Liver (tissue), 10 donors: ENCODE measurements at places on chromosomes 3 and 15.

GRCh38 chr3:53357458-53357857 is 10.1 kb upstream of the DCP1A start:
- DNase-seq: no peak

- DNase-seq: no peak
These were observed 67.0 kb upstream of the SMAD6 start for GRCh38 chr15:66635006-66635405.

GRCh38 chr3:24129549-24129948 is 184.5 kb downstream of the NR1D2 start:
- DNase-seq: no peak

- no peak for DNase-seq
These were observed 304.6 kb downstream of the NAALADL2 start for GRCh38 chr3:175163686-175164085.

DNA sequence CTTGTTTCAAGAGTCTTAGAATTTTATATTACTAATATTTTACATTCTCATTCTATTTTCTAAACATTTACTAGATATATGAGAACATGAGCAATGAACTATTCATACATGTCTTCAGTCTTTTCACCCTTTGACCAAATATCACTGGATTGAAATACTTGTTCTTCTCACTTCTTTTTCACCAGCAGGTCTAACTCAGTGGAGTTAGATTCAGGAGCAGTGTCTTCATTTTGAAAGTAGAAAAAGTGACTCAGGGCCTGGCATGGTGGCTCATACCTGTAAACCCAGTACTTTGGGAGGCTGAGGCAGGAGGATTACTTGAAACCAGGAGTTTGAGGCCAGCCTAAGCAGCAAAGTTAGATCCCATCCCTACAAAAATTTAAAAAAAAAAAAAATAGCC is 70.8 kb downstream of the USP13 start:
- DNase-seq: no peak

GRCh38 chr3:36166477-36166876 is 213.8 kb upstream of the STAC start:
- no peak for DNase-seq

GRCh38 chr15:33194237-33194636 is 277 bp downstream of the FMN1 start:
- no peak for DNase-seq

DNA sequence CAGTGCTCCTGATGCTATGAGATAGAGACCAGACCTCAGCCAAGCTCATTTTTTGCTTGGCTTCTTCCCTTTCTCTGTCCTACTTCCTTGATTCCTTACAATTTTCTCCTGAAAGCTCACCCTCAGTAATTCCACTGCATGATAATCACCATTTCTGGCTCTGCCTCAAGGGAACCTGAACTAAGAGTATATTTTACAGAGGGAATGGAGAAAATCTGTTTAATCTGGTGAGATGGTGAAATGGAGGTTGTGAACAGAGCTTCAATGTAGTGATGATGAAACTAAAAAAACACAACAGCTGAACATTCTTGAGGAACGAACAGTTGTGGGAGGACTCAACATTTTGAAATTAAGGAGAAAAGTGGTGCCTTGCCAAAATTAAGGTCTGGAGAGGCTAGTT is 16.3 kb downstream of the HHLA2 start:
- DNase-seq: no peak

DNA sequence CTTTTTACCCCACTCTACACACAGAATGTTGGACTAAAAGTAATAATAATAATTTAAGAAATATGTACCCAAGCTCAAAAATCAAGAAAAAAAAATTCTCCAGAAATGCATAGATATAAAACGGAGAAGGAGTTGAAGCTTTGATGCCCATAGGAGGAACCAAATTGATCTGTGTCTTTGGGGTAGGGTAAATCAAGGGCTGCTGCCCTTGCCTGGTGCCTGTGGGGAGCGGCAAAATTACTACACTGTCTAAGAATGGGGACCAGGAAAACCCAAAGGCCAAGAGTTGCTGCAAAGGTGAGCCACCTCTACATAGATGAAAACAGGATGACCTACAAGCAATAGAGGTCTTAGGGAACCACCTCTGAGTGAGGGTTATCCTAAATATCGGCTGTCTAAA is 56.0 kb upstream of the SPPL2A start:
- DNase-seq: no peak

- DNase-seq: no peak
These were observed 47.5 kb downstream of the DNASE1L3 start for GRCh38 chr3:58163234-58163633.

DNA sequence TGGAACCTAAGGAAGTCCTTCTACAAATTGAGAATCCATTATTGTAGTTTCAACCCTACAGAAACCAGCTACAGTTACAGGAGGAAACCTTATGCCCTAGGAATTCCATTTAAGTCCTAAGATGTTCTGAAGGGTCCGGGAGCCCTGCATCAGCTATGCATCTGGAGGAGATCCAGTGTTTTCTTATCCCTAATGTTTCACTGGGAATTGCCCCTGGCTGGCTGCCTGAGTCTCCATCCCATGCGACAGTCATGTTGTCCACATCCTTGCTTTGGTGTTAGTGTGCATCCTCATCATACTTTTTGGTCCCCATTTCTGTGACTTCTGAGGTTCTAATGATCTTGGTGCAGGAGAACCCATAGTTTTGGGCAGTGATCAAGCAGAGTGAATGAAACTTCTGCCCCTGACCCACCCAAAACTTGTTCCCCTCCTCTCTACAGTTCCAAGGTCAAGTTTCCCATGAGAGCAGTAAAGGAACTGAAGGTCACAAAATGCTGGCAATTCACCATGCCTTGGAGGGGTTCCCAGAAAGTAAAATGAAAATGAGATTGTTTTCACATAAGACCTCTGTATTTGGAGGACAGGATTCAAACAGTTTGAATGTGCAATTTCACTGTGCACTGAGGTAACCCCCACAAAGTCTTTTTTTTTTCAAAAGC is 121.9 kb upstream of the PHLDB2 start:
- no peak for DNase-seq

DNA sequence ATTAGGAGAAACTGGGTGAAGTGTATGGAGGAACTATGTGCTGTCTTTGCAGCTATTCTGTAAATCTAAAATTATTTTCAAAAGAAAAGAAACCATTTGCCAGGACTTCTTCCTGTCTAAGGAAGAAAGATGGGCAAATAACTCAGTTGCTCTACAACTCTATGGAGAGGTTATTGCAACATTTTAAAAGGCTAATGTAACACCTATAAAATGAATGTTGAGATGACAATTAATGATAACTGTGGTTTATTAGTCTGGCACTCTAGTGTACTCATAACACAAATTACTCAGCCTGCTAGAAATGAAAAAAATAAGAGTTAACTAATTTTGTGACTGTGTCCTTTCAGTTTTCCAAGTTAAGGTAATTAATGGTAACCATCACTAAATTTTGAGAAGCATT is 32.3 kb downstream of the SLC4A7 start:
- no peak for DNase-seq

DNA sequence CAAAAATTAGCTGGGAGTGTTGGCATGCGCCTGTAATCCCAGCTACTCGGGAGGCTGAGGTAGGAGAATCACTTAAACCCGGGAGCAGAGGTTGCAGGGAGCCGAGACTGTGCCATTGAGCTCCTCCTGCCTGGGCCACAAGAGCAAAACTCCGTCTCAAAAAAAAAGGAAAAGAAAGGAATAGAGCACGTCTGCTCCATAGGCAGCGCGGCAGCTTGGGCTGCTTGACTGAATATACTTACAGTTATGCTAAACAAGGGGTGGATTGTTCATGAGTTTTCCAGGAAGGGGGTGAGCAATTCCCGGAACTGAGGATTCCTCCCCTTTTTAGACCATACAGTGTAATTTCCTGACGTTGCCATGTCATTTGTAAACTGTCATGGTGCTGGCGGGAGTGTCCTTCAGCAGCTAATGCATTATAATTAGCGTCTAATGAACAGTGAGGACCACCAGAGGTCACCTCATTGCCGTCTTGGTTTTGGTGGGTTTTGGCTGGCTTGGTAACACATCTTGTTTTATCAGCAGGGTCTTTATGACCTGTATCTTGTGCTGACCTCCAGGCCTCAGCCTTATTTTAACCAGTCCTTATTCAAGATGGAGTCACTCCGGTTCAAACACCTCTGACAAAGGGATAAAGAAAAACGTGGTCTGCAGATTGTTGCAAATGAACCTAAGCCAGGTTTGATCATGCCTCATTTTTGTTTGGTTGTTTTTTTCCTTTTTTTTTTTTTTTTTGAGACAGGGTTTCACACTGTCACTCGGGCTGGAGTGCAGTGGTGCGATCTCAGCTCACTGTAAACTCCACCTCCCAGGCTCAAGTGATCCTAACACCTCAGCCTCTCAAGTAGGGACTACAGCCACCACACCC is 24.9 kb upstream of the SENP5 start:
- DNase-seq: no peak

- DNase-seq: no peak
These were observed 147.7 kb downstream of the RYR3 start for GRCh38 chr15:33458421-33458820.

DNA sequence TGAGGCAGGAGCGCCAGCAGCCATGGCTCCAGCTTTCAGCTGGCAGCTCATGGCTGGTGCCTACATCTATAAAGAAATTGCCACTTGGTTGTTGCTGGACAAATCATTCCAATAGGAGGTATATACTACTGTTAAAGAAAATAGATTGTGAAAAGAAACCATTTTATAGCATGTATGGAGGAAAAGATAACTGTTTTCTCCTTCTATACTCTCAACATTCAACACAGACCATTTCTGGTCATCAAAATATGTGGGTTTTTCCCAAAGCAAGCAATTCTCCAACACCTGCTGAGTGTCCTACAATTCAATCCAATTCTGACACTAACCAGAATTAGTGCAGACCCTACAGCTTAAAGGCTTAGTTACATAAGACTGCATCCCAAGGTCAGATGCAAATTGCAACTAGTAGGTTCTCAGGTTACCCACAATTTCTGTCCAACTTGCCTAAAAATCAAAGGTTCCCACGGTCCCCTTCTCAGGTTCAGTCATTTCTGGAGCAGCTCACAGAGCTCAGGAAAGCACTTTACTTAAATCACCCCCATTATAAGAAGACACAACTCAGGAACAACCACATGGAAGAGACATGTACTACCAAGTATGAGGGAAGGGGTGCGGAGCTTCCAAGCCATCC is 42.4 kb upstream of the STRIT1 start:
- DNase-seq: no peak

GRCh38 chr3:149547413-149547812 is 72.9 kb downstream of the TM4SF4 start:
- no peak for DNase-seq

DNA sequence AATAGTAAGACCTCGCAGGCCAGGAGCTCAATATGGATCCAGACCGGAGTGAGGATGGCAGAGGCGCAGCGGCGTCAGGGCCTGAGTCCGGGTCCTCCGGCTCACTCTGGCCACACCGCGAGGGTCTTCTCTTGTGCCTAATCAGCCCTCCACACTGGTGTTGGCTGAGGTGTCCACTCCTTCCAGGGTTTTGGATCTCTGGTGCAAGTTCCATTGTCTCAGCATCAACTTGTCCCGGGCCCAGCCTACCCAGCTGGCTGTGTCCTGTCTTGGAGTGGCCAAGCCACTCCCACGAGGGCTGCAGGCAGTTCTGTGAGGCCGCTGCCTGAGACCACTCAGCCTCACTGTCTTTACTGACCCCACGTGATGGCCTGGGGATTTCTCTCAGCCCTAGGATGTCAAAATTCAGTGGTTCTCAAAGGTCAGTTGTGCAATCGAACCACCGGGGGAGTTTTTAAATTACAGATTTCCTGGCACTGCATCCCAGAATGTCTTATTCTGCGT is 12.6 kb upstream of the GOLGA6L7 start:
- DNase-seq: no peak

GRCh38 chr3:110815008-110815583 is 256.5 kb upstream of the NECTIN3 start:
- DNase-seq: no peak

GRCh38 chr3:127443581-127444375 is 146.8 kb downstream of the TPRA1 start:
- DNase-seq: no peak
